ENCODE measurements at places on chromosomes 3 and 15.

DNA sequence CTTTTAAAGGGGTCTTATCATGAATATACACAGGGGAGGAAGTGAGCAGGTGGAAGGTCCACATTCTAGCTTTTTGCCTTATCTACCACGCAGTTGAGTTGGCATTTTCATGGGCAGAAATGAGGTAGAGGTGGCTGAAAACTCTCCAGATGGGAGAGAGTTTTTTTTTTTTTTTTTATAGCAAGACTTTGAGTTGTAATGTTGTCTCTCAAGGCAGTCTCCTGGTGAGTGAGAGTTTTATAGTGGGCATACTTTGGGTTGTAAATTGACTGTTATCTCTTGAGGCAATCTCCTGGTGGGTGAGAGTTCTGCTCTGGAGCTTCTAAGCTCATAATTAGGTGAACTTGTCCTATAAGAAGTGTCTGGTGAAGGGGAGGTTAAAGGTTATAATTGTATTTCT is 191.7 kb upstream of the NAALADL2 start:
- H3K4me3 ChIP-seq = no peak overlapping the region
- H3K27me3 ChIP-seq = no peaks in the 10 kb centered on the region
- no peaks in the 10 kb centered on the region for H3K4me1 ChIP-seq
- no peak overlapping the region for H3K27ac ChIP-seq
- no peak for DNase-seq

DNA sequence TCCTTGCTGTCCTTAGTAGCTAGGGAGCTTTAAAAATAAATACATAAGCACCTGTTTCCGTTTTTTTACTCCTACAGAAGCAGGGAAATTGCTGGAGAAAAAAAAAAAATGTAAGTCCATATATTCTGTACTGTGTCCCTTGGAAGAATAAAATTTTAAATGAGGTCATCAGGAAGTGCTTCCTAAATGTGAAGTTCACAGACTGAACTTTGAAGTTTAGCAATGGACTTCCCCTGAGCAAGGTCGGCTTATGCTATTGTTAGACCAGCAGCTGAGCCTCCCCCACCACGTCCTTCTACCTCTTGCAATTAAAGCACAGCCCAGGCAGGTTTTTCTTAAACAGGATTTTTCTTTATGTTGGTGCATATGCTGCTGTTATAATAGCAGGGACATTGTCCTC is 26.3 kb downstream of the LIPC start:
- H3K36me3 ChIP-seq = peaks cover 5% of the 10 kb centered on the region
- no peak for DNase-seq
- H3K27ac ChIP-seq = no peak overlapping the region
- H3K4me3 ChIP-seq = no peak overlapping the region

- no peak overlapping the region for H3K27ac ChIP-seq
- H3K27me3 ChIP-seq = no peaks in the 10 kb centered on the region
- no peak for DNase-seq
- H3K4me1 ChIP-seq = peaks cover 11% of the 10 kb centered on the region
These were observed 88.7 kb downstream of the NCEH1 start for GRCh38 chr3:172622156-172622555.

GRCh38 chr15:90287101-90287500 is 21.6 kb downstream of the NGRN start:
- peaks cover 2% of the 10 kb centered on the region for H3K27me3 ChIP-seq
- H3K4me1 ChIP-seq = peaks cover 7% of the 10 kb centered on the region
- no peak for DNase-seq
- no peak overlapping the region for H3K4me3 ChIP-seq
- H3K36me3 ChIP-seq = no peaks in the 10 kb centered on the region

DNA sequence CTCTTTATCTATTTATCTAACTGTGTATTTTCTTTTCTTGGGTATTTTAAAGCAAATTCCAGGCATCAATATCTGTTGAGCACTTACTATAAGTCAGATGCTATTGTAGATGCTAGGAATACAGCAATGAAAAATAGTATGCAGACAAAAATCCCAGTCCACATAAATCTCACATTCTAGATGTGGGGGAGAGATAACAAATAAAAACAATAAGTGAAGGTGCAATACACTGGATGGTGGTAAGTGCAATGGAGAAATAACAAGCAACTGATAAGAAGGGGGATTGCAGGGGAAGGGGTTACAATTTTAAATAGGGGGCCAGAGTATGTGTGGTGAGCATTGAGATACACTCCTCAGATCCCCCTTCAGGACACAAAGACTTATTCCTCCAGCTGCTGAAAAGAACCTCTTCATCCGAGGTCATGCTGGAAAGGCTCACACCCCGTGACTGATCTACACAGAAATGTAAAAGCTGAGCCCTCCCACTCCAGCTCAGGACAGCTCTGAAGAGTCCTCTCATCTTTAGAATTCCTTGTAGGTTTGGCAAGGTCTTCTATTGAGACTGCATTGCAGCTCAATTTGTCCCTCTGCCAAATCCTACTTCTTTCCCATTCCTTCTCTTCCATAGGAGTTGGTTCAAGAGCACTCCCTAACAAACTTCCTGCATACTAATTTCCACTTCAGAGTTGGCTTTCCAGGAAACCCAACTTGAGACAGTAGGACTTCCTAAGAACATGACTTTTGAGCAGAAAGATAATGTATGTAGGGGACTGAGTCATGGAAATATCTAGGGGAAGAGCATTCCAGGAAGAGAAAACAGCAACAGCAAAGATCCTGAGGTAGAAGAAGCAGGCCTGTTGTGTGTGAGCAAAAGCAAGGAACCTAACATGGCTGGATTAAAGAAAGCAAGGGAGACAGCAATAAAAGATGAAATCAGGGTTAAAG is 8.1 kb upstream of the SCG3 start:
- H3K4me1 ChIP-seq = no peaks in the 10 kb centered on the region
- no peak for DNase-seq
- no peak overlapping the region for H3K27ac ChIP-seq
- H3K36me3 ChIP-seq = no peaks in the 10 kb centered on the region
- peaks cover 12% of the 10 kb centered on the region for H3K27me3 ChIP-seq

DNA sequence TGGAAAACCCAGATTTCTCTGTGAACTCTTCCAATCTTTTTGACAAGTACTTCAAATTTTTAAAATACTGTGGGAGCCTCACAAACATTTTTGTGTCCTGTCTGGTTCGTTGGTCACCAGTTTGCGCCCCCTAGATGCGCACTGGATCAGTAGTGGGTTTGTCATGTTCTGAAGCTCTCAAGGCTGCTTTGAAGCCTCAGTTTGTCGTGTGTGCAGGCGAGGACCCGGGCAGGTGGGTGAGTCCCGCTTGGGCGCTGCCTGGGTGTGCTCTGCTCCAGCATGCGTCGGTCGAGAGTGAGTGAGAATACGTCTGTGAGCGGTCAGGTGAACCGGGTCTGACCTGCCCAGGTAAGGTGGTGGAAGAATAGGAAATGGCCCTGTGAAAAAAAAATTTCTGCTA is 17.3 kb upstream of the AEN start:
- DNase-seq = no peak
- H3K27ac ChIP-seq = no peak overlapping the region
- H3K36me3 ChIP-seq = peaks cover 2% of the 10 kb centered on the region
- no peak overlapping the region for H3K4me3 ChIP-seq
- peaks cover 14% of the 10 kb centered on the region for H3K4me1 ChIP-seq

DNA sequence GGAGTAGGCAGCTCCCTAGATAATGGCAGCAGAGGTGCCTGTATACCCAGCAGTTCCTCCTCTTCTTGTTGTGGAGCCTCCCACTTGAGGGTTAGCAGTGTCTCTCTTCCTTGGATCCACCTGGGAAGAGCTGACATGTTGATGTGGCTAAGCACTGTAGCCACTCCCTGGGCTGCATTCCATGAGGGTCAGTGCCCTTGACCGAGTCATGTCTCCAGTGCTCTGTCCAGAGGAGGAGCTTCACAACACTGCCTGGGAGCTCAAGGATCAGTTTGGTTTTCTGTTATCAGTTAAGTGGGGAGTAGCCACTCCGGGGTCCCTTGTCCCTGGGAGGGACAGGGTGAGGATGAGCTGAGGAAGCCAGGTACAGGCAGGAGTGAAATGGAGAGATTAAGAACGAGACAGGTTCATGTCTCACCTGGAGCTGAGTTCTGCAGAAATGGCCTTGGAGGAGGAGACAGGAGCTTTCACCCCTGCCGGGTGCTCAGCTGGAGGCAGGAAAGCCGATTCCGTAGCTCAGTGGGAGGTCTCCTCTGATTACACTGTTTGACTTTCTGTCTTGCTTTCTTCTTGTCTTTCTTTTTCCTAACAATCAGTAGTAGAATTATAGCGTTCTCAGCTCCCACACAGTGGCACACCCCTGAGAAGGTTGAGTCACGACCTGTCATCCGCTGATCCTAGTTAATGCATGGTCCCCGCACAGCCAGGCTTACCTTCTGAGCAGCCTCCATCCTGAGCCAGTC is 57.9 kb upstream of the SEC22A start:
- no peaks in the 10 kb centered on the region for H3K4me1 ChIP-seq
- H3K36me3 ChIP-seq = peaks cover 18% of the 10 kb centered on the region
- H3K27ac ChIP-seq = no peak overlapping the region
- H3K4me3 ChIP-seq = no peak overlapping the region

- peaks cover 19% of the 10 kb centered on the region for H3K4me1 ChIP-seq
- H3K27ac ChIP-seq = no peak overlapping the region
- no peaks in the 10 kb centered on the region for H3K27me3 ChIP-seq
- H3K4me3 ChIP-seq = no peak overlapping the region
- H3K36me3 ChIP-seq = peaks cover 16% of the 10 kb centered on the region
These were observed 28.7 kb upstream of the CMC1 start for GRCh38 chr3:28212681-28213080.

- peak overlapping the region; percentile 63 for H3K27ac ChIP-seq
- peaks cover 62% of the 10 kb centered on the region for H3K4me1 ChIP-seq
- no peak for DNase-seq
- H3K4me3 ChIP-seq = peak overlapping the region; percentile 94
These were observed 3.6 kb downstream of the VGLL4 start for GRCh38 chr3:11640009-11640673.

DNA sequence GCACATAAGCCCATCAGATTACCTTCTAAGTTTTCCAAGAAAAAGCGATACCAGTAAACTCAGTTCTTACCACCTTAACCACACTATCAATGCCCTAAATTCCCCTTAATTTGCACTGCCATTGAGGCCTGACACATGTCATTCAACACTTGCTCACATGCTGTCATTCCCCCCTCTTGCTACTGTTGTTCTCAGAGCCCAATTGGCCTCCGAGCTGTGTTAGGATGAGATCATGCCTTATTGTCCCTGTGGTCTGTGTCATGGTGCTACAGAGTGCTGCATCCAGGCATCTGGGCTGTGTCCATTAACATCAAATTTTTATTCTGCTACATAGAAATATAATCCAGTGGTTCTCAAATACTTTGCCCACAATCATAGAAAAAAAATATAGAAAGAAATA is 213.6 kb downstream of the SSR3 start:
- no peaks in the 10 kb centered on the region for H3K4me1 ChIP-seq
- H3K36me3 ChIP-seq = no peaks in the 10 kb centered on the region
- DNase-seq = no peak
- H3K27me3 ChIP-seq = peaks cover 25% of the 10 kb centered on the region
- H3K27ac ChIP-seq = no peak overlapping the region
- H3K4me3 ChIP-seq = no peak overlapping the region

DNA sequence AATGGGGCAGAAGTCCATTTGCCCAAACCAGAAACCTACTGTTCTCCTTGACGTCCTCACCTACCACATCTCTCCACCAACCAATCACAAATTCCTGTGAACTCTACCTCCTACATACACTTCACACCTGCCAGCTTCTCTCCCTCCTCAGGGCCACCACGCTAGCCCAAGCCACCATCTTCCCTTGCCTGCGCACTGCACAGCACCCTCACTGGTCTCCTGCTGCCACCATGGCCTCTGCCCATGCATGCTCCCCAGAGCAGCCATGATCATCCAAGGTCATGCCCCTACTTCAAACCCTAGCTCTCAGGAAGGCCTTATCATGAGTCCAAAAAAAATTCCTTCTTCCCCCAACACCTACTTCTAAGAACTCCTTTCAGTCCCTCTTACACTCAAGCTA is 1.1 kb upstream of the EPHB3 start:
- H3K36me3 ChIP-seq = no peaks in the 10 kb centered on the region
- peak overlapping the region; percentile 22 for H3K27ac ChIP-seq
- H3K4me3 ChIP-seq = peak overlapping the region; percentile 51

- H3K36me3 ChIP-seq = no peaks in the 10 kb centered on the region
- H3K27me3 ChIP-seq = no peaks in the 10 kb centered on the region
- H3K27ac ChIP-seq = no peak overlapping the region
- no peak overlapping the region for H3K4me3 ChIP-seq
These were observed 447.3 kb downstream of the TAFA4 start for GRCh38 chr3:68485051-68485450.

GRCh38 chr3:168034152-168034928 is 61.4 kb downstream of the GOLIM4 start:
- H3K27me3 ChIP-seq = no peaks in the 10 kb centered on the region
- H3K4me1 ChIP-seq = no peaks in the 10 kb centered on the region
- no peaks in the 10 kb centered on the region for H3K36me3 ChIP-seq
- no peak for DNase-seq

- H3K27ac ChIP-seq = no peak overlapping the region
- H3K4me1 ChIP-seq = peaks cover 15% of the 10 kb centered on the region
- no peak for DNase-seq
- peaks cover 1% of the 10 kb centered on the region for H3K36me3 ChIP-seq
- H3K4me3 ChIP-seq = no peak overlapping the region
These were observed 4.8 kb upstream of the PDE8A start for GRCh38 chr15:84976746-84977345.

DNA sequence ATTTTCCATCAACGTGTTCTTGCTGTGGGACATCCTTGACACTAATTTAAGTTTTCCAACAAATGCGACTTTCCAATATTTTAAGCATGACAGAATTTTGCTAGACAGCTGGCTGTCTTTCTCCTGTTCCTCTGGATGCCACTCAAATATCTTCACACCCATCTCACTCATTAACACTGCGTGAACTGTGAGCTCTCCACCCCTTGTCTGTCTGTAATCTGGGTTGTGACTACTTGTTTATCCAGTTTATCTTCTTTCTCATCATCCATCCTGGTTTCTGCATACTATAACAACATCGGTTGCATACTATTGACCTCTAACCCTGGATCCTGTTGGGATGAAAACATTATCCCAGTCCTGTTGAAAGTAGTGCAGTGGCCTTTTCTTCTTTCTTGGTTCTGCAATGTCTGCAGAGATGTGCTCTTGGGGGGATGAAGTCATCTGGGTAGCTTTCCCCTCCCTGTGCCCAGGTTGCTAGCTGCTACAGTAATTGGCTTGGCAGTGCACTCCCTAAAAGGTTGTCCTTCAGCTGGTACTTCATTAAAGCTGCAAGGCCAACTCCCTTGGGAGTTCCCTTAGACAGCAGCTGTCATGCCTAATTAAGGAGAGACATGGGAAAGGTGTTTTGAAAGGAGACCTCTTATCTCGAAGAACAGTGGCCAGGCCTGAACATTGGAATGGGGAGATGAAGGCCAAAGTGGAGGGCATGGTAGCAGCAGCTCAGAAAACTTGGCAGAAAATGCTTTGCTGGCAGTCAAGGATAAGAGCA is 24.7 kb downstream of the KAT2B start:
- no peak overlapping the region for H3K4me3 ChIP-seq
- peaks cover 16% of the 10 kb centered on the region for H3K36me3 ChIP-seq
- H3K4me1 ChIP-seq = peaks cover 52% of the 10 kb centered on the region
- H3K27me3 ChIP-seq = no peaks in the 10 kb centered on the region
- H3K27ac ChIP-seq = no peak overlapping the region
- DNase-seq = no peak

- no peaks in the 10 kb centered on the region for H3K4me1 ChIP-seq
- H3K4me3 ChIP-seq = no peak overlapping the region
- no peaks in the 10 kb centered on the region for H3K36me3 ChIP-seq
- no peak overlapping the region for H3K27ac ChIP-seq
These were observed 245.9 kb upstream of the LMCD1 start for GRCh38 chr3:8255725-8256124.

GRCh38 chr15:83155942-83156341 is 48.5 kb downstream of the TM6SF1 start:
- no peak overlapping the region for H3K4me3 ChIP-seq
- peaks cover 9% of the 10 kb centered on the region for H3K4me1 ChIP-seq
- peaks cover 17% of the 10 kb centered on the region for H3K36me3 ChIP-seq
- DNase-seq = no peak
- no peak overlapping the region for H3K27ac ChIP-seq

GRCh38 chr3:141275511-141275910 is 43.9 kb downstream of the PXYLP1 start:
- no peaks in the 10 kb centered on the region for H3K27me3 ChIP-seq
- H3K27ac ChIP-seq = no peak overlapping the region
- no peak overlapping the region for H3K4me3 ChIP-seq
- no peak for DNase-seq

Measured in activated CD4-positive, alpha-beta T cell treated with anti-CD3 and anti-CD28 coated beads, Interleukin-2, amount 10 ng/mL, durations not matched to agents 7 days and 5 days (primary cell).